ENCODE measurements at places on chromosomes 5 and 9.

DNA sequence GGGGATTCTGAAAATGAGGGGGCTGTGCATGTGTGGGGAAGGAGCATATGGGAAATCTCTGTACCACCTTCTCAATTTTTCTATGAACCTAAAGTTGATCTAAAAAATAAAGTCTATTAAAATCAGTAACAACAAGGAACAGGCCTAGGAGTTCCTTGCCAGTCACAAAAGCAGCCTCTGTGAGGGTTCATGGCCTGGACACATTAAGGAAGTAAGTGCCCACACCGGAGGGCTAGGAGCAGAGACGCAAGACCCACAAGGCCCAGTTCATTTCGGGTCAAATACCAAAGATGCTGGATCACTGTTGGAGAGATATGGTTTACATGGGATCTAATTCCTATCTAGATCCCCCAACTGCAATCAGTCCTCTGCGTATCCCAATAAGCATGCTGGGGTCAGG lies 88.4 kb downstream of the SEMA4D start:
- DNase-seq, result no peak

DNA sequence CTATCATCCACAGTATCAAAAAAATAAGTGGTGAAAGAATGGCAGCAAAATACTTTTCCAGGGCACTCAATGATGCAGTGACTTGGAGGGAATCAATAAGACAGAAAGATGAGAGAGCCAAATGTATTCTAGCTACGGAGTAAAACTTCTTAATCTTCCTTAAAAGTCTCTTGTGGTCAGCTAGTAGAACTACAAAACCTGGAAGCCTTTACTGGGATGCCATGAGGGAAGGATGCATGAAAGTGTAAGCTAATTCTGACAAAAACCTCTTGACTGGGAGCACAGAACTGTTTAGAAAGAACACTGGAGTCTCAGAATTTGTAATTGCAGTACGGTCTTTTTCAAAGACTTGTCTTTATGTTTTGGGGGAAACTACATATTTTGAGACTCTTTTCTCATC lies 432.8 kb upstream of the PTPRD start:
- no peak for DNase-seq

- no peak for DNase-seq
Measured at GRCh38 chr9:107982745-107983144, 493.2 kb upstream of the KLF4 start.

DNA sequence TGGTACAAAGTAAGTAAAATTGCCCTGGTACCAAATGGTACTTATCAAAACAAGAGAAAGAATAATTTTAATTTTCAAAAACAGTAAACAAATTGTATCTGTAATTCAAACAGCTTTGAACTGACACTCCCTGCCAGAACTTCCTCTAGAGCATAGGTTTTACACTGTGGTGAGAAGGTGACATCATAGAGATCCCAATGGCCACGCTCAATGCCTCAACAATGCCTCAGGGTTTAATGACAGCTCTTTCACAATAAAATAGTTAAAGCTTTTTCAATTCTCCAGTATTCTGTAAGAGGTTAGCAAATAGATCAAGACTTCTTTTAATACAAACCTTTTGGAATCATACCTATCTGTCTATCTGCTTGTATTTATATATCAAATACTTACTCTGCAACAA lies 437.1 kb downstream of the PRR16 start:
- DNase-seq, result no peak

GRCh38 chr5:134449167-134449566 lies 37.5 kb upstream of the CDKN2AIPNL start:
- no peak for DNase-seq

DNA sequence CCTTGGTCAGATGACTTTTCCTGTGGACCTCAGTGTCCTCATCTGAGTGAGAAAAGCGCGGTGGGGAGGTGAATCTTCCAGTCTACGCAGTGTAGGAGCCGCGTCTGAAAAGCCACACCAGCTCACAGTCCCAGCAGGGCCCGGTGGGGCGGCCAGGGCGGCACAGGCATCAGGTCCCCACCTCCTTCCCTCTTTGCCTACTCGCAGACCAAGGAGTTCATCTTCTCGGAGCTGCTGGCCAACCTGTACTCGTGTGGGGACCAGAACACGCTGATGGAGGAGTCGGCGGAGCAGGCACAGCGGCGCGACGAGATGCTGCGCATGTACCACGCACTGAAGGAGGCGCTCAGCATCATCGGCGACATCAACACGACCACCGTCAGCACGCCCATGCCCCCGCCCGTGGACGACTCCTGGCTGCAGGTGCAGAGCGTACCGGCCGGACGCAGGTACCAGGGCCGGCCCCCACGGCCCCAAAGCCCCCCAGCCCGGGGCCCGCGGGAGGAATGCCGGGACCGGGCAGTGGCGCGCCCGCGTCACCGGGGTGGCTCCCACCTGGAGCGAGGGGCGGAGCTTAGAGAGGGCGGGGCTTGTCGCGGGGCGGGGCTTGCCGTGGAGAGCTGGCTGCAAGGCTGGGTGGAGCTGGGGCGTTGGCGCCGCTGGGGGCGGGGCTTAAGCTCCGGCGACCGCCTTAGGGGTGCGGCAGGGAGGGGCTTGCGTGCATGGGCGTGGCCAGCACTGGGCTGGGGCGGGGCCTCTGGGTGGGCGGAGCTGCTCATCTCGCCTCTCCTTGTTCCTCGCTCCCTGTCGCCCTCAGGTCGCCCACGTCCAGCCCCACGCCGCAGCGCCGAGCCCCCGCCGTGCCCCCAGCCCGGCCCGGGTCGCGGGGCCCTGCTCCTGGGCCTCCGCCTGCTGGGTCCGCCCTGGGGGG lies 25.6 kb downstream of the GOLGA2 start:
- peak; percentile 95 for DNase-seq

GRCh38 chr5:67548520-67549295 lies 352.1 kb upstream of the CD180 start:
- DNase-seq, result no peak

- DNase-seq, result no peak
Measured at GRCh38 chr5:157484768-157485167, 24.8 kb downstream of the NIPAL4 start.

DNA sequence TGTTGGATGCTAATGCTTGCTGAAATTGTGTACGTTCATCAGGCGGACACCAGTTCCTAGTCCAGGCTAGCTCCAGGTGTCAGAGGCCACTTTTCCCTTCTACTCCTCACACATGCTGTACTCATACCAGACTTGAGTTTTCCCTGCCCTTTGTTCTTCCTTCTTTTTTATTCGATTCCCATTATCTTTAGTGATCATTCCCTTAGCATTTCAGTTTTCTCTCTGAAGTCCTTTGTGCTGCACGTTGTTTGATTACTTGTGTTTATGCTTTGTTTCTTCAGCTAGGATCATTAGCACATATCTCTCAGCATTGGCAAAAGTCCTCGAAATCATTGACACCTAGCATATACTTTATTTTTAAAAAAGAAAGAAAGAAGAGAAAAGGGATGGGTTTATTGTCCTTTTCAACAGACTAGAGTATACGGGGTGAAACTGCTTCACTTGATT lies 409 bp upstream of the COX7C start:
- DNase-seq, result no peak

DNA sequence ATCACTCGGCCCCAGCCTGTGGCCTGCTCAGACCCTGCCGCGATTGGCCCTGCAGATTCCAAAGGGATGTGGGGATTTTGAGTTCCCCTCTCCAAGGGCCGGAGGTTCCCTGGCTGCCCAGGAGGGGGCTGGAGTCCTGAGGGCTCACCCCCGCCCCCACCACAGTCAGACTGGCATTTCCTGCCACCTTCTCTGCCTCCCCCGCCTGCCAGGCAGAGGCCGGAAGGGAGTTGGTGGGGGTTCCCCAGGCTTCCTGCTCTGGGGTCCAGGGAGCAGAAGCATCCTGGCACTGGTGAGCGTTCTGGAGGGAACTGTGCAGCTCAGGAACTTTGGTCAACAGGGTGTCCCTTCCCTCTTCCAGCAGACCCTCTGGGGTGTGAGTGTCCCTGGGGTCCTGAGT lies 70.6 kb downstream of the RXRA start:
- no peak for DNase-seq

- no peak for DNase-seq
Measured at GRCh38 chr5:96881511-96882115, 5.3 kb downstream of the ERAP2 start.

DNA sequence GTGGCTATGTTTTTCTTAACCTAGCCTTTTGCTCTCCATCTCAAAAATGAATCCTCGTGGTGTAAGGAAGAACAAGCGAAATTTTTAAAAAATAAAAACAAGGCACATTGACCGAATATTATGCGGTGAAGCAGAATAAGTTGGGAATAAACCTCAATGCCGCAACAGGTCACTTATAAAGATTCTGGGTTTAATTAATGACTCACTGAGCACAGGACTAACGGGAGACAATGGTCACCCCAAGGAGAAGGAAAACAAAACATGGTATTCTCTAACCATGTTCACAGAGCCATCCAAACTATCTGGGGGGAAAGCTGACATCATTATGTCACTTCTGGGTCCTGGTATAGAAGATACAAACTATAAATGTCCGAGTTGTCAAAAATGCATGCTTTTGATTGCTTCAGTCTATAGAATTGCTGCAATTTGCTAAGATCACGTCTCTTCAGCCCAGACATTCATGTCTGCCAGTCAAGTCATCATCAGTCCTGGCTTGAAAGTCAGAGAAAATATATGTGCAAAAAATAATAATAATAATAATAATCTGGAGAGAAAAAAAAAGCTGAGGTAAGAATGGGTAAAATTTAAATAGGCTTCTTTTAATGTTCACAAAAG lies 280.6 kb downstream of the NR2F1-AS1 start:
- DNase-seq, result no peak

DNA sequence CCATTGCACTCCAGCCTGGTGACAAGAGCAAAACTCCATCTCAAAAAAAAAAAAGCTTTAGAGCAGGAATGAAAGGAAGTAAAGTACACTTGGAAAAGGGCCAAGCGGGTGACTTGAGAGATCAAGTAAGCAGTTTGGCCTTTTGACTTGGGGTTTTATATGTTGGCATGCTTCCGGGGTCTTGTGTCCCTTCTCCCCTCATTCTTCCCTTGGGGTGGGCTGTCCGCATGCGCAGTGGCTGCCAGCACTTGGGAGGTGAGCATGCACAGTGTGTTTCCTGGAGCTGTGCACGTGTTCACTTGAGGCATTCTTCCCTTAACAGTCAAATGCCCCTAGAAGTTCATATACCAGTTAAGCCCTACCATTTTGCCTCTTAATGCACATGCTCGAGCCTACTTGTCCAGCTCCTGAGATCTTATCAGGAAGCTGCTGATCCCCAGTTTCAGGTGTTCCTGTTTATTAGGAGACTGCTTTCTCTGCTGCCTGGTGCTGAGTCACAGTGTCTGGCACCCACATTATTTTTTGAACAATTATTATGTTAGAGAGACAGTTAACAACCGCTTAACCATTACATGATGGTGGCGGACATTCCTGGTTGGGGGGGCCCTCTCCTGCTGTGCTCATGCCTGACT lies 32.6 kb upstream of the PRRC2B start:
- DNase-seq, result peak; percentile 64

GRCh38 chr9:9392755-9393154 lies 1220.0 kb downstream of the PTPRD start:
- DNase-seq, result no peak

DNA sequence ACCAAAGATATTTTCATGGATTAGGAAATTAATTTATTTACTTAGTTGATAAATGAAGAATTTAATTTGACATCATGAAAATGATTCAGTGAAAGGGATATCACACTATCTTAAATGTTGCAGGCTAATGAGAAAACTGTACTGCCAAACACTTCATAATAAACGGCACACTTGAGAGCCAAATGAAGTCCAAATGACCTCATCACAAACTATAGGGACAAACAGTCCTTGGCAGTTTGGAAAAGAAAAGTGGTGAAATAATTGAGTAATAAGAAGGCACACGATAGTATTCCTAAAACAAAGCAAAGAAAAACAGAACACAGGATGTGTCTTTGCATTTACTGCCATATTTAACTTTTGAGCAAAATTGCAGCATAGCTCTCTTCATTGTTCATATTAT lies 116.9 kb upstream of the TLR4 start:
- DNase-seq, result no peak

- DNase-seq, result no peak
Measured at GRCh38 chr9:970151-970996, 6.1 kb upstream of the DMRT3 start.

GRCh38 chr9:109791003-109791677 lies 11.1 kb downstream of the PALM2AKAP2 start:
- no peak for DNase-seq

DNA sequence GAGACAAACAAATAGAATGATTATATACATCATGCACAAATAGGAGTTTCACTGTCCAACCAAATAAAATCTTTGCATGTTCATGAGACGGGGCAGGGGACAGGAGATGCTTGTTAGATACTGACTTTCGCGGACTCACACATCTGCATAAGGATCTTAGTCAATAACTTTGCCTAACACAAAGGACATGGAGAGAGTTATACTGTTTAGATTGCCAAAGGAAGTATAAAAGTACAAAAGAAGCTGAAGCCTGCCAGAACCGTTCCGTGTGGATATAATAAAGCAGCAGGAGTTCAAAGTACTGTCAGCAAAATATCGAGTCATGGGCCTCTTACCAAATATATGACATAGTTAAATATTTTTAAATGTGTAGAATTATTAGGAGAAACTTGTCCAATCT lies 1148.4 kb downstream of the EFNA5 start:
- DNase-seq, result no peak

DNA sequence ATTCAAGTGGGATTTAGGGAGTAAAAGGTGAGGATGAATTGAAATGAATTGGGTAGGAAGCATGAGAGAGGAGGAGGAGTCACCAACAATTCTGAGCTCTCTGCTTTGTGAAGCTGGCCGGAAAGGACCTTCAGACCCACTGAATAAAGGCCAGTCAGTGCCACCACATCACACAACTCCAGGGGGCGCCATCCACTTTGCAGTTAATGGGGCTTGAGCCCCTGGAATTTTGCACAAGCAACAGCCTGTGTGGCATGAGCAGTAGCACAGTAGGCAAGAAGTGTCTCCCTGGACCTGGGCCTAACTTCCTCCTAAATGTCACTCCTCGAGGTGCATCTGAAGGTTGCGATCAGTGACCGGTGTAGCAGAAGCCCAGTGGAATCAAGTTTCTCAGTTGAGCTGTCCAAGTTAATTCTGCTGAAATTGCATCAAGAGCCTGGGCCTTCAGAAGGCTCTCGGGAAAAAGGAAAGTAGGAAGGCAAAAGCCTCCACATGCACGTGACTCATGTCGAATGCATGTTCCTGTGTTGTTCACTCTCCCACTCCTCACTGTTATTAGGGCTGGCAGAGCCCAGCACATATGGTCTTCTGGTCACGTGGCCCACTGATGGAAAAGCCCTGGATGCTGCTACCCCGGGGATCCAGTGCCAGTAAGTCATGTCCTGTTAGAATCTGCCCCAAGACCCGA lies 27.8 kb upstream of the GLIS3 start:
- no peak for DNase-seq

- no peak for DNase-seq
Measured at GRCh38 chr5:34756781-34757624, 82.0 kb upstream of the TTC23L start.

- no peak for DNase-seq
Measured at GRCh38 chr5:50647726-50648125, 18.7 kb upstream of the PARP8 start.

GRCh38 chr9:79567671-79568098 lies 4.1 kb upstream of the TLE4 start:
- DNase-seq, result no peak

GRCh38 chr9:83339435-83339834 lies 198.8 kb downstream of the FRMD3 start:
- DNase-seq, result no peak
